ENCODE measurements at places on chromosomes 1 and 21. TPM values are rescaled to one million over a fixed set of nuclear protein-coding genes. Genes with fewer than 3 reads are reported as not detected.

GRCh38 chr1:63753591-63753990, 20.2 kb upstream of the ROR1 start:
- peak; percentile 78 for DNase-seq
- peak overlapping the region; percentile 60 for H3K27ac ChIP-seq
- no peaks in the 10 kb centered on the region for H3K36me3 ChIP-seq
- H3K4me1 ChIP-seq = peaks cover 21% of the 10 kb centered on the region
- H3K27me3 ChIP-seq = no peaks in the 10 kb centered on the region
- no peak overlapping the region for H3K4me3 ChIP-seq

- no peaks in the 10 kb centered on the region for H3K27me3 ChIP-seq
- no peaks in the 10 kb centered on the region for H3K36me3 ChIP-seq
- no peaks in the 10 kb centered on the region for H3K4me1 ChIP-seq
- DNase-seq = peak; percentile 23
- no peak overlapping the region for H3K27ac ChIP-seq
- H3K4me3 ChIP-seq = no peak overlapping the region
Observed at GRCh38 chr1:221718381-221719277, 23.3 kb downstream of the DUSP10 start.

- DNase-seq = no peak
- H3K36me3 ChIP-seq = no peaks in the 10 kb centered on the region
- H3K4me1 ChIP-seq = no peaks in the 10 kb centered on the region
- H3K4me3 ChIP-seq = no peak overlapping the region
- H3K27me3 ChIP-seq = peaks cover 5% of the 10 kb centered on the region
Observed at GRCh38 chr1:89363196-89363595, 663 bp upstream of the GBP6 start.

- H3K4me1 ChIP-seq = peaks cover 21% of the 10 kb centered on the region
- H3K4me3 ChIP-seq = peak overlapping the region; percentile 56
- H3K27ac ChIP-seq = no peak overlapping the region
- H3K36me3 ChIP-seq = peaks cover 4% of the 10 kb centered on the region
Observed at GRCh38 chr1:111446967-111447892, 1.8 kb downstream of the WDR77 start.

DNA sequence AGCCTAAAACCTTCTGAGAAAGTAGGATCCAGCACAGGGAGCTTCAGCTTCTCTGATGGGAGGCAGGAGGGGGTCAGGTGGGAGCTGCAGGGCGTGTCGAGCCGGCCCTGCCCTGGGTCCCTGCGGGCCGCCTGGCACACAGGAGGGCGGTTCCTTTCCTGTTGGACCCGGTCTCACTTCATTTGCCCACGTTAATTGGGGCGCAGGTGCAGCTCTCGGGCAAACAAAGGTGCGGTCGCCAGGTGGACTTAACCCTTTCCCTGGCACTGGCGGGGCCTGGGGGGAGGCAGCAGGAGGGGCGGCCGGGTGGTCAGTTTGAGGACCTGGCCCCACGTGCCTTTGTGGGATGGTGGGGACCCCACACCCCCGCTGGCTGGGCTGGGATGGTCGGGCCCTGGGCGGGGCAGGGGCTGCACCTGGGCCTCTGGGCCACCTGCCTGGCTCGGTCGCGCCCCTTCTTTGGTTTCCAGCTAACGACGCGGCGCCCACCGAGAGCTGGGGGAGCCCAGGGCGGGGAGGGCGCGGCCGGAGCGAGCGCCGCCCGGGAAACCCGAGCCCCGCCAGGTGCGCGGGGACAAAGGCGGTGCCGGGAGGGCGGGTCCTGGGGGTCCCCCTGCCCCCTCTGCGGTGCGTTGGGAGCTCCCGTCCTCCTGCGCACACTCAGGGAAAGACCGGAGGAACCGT, 20.8 kb upstream of the C1orf159 start:
- H3K27ac ChIP-seq = no peak overlapping the region
- H3K4me3 ChIP-seq = no peak overlapping the region
- no peak for DNase-seq
- H3K36me3 ChIP-seq = no peaks in the 10 kb centered on the region
- H3K27me3 ChIP-seq = peaks cover 4% of the 10 kb centered on the region

DNA sequence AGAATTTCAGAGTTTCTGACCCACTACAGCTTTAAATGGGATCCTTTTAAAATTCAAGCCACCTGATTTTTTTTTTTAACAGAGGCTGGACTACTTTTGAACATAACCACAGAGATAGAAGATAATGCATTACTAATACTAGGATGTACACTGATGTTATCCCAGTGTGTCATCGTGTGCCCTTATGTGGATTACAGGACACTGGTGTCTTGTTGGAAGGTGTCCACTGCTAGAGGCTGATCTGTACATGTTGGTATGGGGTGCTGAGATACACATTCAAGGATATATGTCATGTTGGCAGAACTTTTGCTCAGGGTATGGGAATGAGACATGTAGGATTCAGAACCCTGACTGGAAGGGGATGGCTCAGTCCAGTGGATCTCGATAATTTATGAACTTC, 56.3 kb downstream of the INAVA start:
- H3K36me3 ChIP-seq = no peaks in the 10 kb centered on the region
- no peak overlapping the region for H3K27ac ChIP-seq

DNA sequence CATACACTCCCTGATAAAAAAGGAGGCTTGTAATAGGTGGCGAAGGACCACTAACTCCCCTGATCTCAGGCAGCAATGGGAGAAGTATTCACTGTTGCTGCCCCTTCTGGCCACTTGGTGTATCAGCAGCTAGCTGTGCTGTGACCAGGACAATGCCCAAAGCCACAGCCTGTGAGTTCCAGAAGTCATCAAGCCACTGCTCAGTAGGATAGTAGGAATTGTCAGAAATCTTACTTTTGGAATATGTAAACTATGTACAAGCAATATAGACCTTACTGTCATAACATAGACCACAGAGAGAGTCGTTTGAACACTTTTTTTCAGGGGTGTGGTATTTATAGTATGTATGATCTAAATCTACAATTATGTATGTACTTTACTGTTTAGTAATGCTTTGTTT, 248.3 kb upstream of the CAMK1G start:
- peak; percentile 24 for DNase-seq
- H3K27ac ChIP-seq = no peak overlapping the region
- no peaks in the 10 kb centered on the region for H3K36me3 ChIP-seq
- H3K4me1 ChIP-seq = no peaks in the 10 kb centered on the region

- H3K4me3 ChIP-seq = peak overlapping the region; percentile 46
- peak overlapping the region; percentile 91 for H3K27ac ChIP-seq
- DNase-seq = no peak
- H3K36me3 ChIP-seq = no peaks in the 10 kb centered on the region
Observed at GRCh38 chr1:85407746-85408377, 57.1 kb downstream of the DDAH1 start.

DNA sequence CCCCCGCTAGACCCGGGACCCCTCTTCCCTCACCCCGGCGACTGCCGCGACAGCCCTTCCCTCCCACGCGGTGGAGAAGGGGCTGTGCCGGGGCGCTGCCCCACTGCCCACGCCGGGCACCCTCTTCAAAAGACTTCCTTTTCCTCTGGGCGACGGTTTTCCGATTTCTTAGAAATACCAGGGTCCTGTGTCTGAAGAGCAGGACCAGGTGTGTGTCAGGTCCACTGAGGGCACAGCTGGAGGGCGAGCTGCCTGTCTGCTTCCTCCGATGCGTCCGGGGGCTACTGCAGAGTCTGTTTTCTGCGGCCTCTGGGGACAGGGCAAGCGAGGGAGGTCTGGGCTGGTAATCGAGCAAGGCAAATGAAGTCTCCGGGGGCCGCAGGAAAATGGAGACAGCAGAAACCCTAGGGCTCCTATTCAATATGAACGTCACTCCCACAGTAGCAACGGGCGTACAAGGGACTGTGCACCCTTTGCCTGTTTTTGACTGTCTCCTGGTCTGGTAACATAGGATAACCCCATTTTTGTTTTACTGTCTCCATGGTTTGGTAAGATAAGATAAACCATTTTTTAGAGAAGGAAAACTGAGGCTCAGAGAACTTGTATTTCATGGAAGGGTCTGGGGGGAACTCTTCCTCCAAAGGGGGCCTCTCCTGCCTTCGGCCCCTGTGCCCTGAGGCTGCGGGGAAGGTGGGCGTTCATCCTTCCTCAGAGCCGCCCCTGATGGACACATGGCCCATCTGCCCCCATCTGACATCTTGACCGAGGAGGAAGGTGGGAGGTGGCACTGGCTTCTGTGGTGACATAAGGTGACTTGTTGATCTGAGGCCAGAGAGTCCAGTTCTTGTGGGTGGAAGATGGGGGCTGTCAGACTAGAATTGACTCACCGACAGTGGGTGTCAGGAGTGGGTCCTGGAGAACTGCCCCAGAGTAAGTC, 970 bp downstream of the TNFRSF1B start:
- peaks cover 18% of the 10 kb centered on the region for H3K4me1 ChIP-seq
- no peak for DNase-seq
- no peaks in the 10 kb centered on the region for H3K27me3 ChIP-seq
- H3K36me3 ChIP-seq = no peaks in the 10 kb centered on the region
- H3K27ac ChIP-seq = peak overlapping the region; percentile 25
- peak overlapping the region; percentile 77 for H3K4me3 ChIP-seq

DNA sequence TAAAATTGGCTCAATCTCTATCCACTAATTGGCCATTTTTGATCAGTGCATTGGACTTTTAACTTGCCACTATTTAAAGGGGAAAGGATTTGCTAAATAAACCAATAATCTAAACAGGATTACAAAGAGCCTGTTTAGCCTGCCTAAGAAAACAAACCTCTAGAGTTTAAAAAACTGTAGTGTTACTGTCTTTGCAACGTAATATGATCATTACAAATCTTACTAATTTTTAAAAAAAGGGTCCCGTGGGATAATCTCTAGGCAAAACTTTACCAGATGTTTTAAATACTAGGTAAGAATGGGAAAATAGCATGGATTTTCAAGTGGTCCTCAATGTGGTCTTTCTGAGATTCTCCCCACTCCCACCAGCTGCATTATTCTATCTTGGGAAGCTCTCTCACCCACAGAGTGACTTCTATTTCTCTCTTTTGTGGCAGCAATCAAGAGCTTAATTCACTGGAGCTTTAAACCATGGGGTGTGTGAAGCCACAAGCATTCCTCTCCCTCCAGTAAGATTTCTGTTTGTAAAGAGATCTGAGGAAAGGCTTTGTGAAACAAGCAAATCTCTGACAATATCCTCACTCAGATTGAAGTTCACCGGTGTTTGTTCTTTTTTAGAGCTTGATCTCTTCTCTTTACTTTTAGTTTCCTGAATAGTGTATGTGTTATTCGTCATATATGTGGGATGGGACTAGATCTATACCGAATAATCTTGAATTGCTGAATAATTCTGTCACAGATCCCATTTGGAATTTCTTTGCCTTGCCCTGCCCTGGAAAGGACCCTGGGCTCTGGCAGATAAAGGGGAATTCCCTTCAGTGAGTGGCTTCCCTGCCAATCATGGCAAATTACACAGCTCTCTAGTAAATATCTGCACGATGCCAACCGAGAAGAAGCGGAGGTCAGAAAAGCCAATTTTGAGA, 132.2 kb downstream of the TLR5 start:
- no peak overlapping the region for H3K4me3 ChIP-seq
- DNase-seq = no peak
- no peaks in the 10 kb centered on the region for H3K27me3 ChIP-seq
- no peaks in the 10 kb centered on the region for H3K36me3 ChIP-seq
- H3K4me1 ChIP-seq = no peaks in the 10 kb centered on the region

- DNase-seq = no peak
- H3K4me3 ChIP-seq = no peak overlapping the region
- H3K36me3 ChIP-seq = peaks cover 9% of the 10 kb centered on the region
- no peak overlapping the region for H3K27ac ChIP-seq
- H3K4me1 ChIP-seq = no peaks in the 10 kb centered on the region
Observed at GRCh38 chr1:220176540-220176939, 82.6 kb downstream of the IARS2 start.

DNA sequence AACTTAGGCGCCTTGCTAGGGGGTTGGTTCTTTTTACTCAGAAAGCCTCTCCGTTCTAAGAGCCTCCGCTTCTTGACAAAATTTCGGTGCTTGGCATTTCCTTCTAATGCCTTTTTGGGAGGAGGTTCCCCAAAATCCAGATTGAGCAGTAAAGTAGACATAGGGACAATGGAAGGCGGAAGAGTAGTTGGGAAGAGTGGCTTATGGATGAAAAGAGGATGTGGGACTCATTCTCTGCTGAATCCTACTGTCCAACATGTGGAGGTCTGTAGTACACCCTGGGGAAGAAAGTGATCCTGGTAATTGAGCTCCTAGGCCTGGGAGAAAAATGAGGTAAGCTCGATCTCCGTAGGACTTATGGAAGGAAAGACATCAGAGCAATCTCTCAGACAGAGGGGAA, 777 bp upstream of the METTL25B start:
- peaks cover 32% of the 10 kb centered on the region for H3K4me1 ChIP-seq
- no peak for DNase-seq
- peak overlapping the region; percentile 94 for H3K4me3 ChIP-seq
- H3K36me3 ChIP-seq = peaks cover 18% of the 10 kb centered on the region
- peak overlapping the region; percentile 54 for H3K27ac ChIP-seq
- H3K27me3 ChIP-seq = no peaks in the 10 kb centered on the region

DNA sequence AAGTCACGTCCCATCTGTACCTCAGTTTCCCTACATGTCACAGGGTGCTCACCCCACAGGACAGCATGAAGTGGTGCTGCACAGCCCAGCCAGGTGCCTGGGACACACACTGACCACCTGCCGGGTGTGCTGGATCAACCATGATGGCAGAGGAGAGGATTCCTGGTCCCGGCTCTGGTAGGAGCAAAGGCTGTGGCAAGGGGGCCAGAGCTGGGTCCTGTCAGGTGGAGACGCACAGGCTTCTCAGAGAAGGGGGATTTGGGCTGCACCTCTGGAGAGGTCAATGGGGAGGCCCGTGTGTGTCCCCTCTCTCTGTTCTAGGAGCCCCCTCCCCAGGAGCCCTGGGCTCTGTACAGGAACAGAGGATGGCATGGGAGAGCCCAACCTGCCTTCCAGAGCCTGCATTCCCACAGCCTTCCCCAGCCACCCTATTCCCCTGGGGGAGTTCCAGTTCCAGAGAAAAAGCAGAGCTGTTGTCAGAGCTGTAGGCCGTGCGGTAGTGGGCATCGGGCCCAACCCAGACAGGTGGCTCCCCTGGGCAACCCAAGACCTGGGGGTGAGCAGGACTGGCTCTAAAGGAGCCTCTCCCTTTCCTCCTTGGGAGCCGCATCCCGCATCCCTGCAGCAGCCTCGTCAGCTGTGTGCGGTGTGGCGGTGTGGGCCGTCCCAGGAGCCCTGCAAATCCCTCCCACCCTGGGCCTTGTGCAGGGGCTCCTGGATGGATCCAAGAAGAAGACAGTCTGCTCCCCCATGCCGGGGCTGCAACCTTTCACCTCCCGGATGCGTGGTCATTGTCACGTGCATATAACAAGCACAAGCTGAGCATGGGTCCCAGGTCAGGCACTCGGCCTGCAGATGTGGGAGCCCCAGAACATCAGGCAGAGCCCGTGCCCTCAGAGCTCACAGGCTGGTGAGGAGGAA, 2.9 kb upstream of the TFF3 start:
- H3K27me3 ChIP-seq = peaks cover 2% of the 10 kb centered on the region
- DNase-seq = no peak
- H3K4me3 ChIP-seq = no peak overlapping the region
- H3K4me1 ChIP-seq = no peaks in the 10 kb centered on the region

- no peaks in the 10 kb centered on the region for H3K36me3 ChIP-seq
- no peak overlapping the region for H3K4me3 ChIP-seq
- H3K27ac ChIP-seq = no peak overlapping the region
- no peak for DNase-seq
Observed at GRCh38 chr1:153959454-153959853, 1.0 kb upstream of the CRTC2 start.

GRCh38 chr1:30414086-30414850, 309.1 kb downstream of the MATN1 start:
- no peak overlapping the region for H3K4me3 ChIP-seq
- H3K4me1 ChIP-seq = no peaks in the 10 kb centered on the region
- H3K27me3 ChIP-seq = no peaks in the 10 kb centered on the region
- no peaks in the 10 kb centered on the region for H3K36me3 ChIP-seq

The AIM2 gene
- polyA plus RNA-seq = not detected

The CASQ1 gene
- polyA plus RNA-seq = not detected

The DTL gene
- polyA plus RNA-seq = 11.2 TPM

The TTC22 gene
- not detected for polyA plus RNA-seq

The CCDC30 gene
- 0.19 TPM for polyA plus RNA-seq

The TM2D1 gene
- polyA plus RNA-seq = 56.0 TPM

The PTCH2 gene
- polyA plus RNA-seq = 2.6 TPM

Measured in endothelial cell of umbilical vein (primary cell).